Dorsolateral prefrontal cortex (tissue), 122 donors: ENCODE measurements at places on chromosomes 13 and 19. TPM values are rescaled to one million over a fixed set of nuclear protein-coding genes. Genes with fewer than 3 reads are reported as not detected.

GRCh38 chr19:16328824-16329482 lies 4.3 kb downstream of the KLF2 start:
- DNase-seq = no peak

DNA sequence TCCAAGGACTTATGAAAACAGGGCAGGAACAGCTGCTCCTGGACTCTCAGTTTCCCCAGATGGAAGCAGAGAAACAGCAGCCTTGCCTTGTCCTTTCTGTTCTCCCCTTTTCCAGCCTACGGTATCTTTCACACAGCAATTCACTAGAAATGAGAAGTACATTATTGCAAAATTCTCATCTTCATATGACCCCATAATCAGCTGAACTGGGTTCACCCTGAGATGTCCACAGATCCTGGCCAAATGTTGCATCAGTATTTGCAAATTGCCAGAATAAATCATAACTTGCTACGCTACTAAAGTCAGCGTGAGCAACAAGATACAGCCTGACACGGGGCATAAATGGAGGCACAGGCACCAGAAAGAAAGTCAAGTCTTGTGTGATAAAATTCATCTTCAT lies 16.1 kb downstream of the VSTM1 start:
- no peak for DNase-seq

GRCh38 chr13:99459099-99459850 lies 42.0 kb upstream of the TM9SF2 start:
- no peak for DNase-seq

Gene PALM3
- total RNA-seq = 5.9 TPM

DNA sequence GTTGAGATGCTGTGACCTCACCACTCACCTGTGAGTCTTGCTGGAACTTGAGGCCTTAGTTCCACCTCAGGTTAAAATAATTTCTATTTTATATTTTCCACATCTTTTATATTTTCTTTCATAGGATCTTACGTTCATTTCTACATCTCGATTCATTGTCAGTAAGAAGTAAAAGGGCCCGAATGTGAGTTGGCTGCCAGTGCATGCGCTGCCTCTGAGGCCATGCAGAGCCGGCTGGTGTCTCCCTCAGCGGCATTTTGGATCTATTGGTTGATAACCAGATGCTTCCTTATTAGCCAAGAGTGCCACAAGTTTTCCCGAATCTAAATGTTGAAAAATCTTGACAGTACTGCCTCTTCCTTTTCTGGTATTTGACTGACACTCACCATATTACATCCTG lies 347.3 kb downstream of the TEX29 start:
- no peak for DNase-seq

Gene PODNL1
- 0.80 TPM for total RNA-seq

GRCh38 chr13:109385242-109385560 lies 401.2 kb downstream of the IRS2 start:
- no peak for DNase-seq

- DNase-seq = peak; percentile 88
Observed at GRCh38 chr13:76473552-76474134, 412.6 kb downstream of the KCTD12 start.

GRCh38 chr13:112464720-112465119 lies 88.6 kb downstream of the SPACA7 start:
- DNase-seq = no peak

GRCh38 chr19:4052114-4052992 lies 14.3 kb downstream of the ZBTB7A start:
- no peak for DNase-seq

- no peak for DNase-seq
Observed at GRCh38 chr19:30563691-30564090, 191.5 kb downstream of the ZNF536 start.

Gene RASGRP4
- total RNA-seq = 2.5 TPM

Gene POU2F2
- total RNA-seq = 5.7 TPM

- no peak for DNase-seq
Observed at GRCh38 chr19:5774921-5775320, 9.6 kb downstream of the PRR22 start.

Gene CCDC169
- total RNA-seq = 5.0 TPM

- DNase-seq = no peak
Observed at GRCh38 chr13:105200181-105200580, 1335.3 kb downstream of the EFNB2 start.

GRCh38 chr19:46232029-46232428 lies 2.5 kb downstream of the IGFL1 start:
- no peak for DNase-seq

GRCh38 chr19:18475004-18475453 lies 37.1 kb upstream of the ISYNA1 start:
- no peak for DNase-seq

- DNase-seq = no peak
Observed at GRCh38 chr13:40379196-40379595, 287.2 kb downstream of the FOXO1 start.

Gene GPR12
- 20.2 TPM for total RNA-seq

DNA sequence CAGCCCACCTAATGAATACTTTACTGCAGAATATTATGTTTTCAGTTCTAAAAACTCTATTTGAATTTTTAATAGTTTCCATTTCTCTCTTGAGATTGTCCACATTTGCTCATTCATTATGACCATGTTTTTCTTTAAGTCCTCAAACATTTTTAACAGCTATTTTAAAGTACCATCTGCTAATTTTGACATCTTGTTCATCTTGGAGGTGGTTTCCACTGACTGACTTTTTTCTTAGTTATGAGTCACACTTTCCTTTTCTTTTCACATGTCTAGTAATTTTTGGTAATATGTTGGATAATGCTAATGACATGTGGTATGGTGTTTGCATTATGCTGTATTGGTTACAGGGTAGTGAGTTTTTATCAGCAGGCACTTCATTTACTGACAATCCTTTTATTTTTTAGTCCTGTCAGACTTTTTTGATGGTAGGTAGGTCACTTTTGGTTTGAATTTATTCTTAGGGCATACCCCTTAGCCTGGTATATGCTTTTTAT lies 15.4 kb upstream of the ESD start:
- no peak for DNase-seq

- DNase-seq = no peak
Observed at GRCh38 chr19:29896802-29897201, 45.2 kb upstream of the URI1 start.

- no peak for DNase-seq
Observed at GRCh38 chr13:82747291-82747690, 1135.0 kb downstream of the SLITRK1 start.

GRCh38 chr19:10836479-10837330 lies 693 bp upstream of the TMED1 start:
- DNase-seq = no peak

Gene LTBP4
- total RNA-seq = 83.1 TPM

Gene ZNF728
- 3.2 TPM for total RNA-seq

DNA sequence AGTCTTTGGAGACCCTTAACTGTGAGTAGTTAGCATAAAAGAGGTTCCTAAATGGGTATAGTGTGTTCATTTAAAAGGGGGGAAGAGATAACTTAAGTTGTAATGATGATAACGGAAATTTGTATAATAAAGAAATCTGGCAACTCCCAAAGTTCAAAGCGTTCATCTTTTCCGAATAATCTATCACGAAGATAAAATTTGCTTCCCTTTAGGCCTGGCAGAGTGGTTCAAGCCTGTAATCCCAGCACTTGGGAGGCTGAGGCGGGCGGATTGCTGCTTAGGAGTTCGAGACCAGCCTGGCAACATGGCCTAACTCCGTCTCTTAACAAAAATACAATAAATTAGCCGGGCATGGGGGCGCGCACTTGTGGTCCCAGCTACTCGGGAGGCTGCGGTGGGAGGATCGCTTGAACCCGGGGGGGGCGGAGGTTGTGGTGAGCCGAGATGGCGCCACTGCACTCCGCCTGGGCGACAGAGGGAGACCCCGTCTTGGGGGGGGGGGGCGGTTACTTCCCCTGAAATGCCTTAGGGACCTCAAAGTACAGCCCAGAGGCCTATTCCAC lies 934 bp downstream of the N4BP2L2 start:
- no peak for DNase-seq

- no peak for DNase-seq
Observed at GRCh38 chr19:8528500-8528899, 14.5 kb upstream of the ZNF414 start.

Gene SIX5
- total RNA-seq = 4.5 TPM

DNA sequence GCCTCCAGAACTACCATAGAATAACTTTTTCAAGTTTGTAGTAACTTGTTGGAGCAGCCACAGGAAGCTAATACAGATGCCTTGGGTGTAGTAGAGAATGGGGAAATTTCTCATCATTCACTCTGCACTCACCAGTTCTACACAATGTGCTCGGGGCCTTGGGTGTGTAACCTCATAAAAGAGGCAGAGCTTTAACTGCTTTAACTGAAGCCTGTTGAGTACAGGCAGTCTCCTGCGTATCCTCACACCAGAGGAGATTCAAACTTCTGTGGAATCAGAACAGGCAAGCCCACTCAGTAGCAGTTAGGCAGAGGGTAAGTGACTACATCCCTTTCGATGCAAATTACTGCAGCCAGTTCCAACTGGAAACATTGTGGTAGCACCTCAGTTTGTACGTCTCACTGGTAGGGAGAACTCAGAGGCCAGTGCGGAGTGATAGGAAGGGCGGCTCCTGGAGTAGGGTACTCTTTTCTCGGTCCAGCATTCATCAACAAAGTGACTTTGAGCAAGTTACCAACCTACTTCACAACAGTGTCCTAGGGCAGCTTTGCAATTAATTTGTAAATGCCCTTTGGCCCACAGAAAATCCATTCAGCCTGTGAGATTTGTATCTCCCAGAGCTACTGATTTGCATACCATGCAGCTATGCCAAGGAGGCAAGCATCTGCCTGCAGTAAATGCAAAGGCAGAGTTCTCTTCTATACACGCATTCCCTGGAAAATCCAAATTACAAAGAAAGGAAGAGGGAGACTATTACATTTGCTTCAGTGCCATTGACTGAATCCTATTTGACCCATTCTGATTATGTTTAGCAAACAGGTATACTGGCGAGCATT lies 904.3 kb downstream of the DIAPH3 start:
- DNase-seq = no peak

Gene RUBCNL
- total RNA-seq = 5.9 TPM

DNA sequence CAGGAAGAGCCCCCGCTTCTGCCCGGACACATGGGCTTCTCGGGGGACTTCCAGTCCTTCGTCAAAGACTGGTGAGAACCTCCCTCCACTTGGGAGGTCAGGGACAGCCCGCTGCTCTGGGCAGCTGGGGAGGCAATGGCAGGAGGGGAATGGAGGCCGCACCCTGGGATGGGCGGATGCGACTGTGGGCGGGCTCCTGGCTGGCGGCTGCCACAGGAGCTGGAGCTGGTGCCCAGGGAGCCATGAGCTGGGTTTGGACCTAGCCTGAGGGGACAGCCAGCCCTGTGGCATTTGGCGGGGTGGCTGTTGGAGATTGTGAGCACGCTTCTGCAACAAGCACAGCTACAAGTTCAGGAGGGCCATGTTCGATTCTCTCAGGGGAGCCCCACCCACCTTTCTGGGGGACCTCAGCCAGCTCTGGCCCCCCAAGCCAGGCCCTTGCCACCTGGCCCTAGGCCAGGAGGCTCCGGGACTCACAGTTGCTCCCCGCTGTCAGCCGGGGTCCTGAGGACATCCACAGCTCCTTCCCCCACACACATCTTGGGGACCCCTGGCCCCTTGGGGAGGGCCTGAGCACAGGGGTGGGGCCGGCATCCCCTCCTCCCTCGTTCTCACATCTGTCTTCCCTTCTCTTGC lies 3.0 kb upstream of the TGFBR3L start:
- no peak for DNase-seq

Gene TIMM29
- total RNA-seq = 21.6 TPM
